Vagina (tissue), 2 donors: ENCODE measurements at places on chromosomes 12 and 14.

DNA sequence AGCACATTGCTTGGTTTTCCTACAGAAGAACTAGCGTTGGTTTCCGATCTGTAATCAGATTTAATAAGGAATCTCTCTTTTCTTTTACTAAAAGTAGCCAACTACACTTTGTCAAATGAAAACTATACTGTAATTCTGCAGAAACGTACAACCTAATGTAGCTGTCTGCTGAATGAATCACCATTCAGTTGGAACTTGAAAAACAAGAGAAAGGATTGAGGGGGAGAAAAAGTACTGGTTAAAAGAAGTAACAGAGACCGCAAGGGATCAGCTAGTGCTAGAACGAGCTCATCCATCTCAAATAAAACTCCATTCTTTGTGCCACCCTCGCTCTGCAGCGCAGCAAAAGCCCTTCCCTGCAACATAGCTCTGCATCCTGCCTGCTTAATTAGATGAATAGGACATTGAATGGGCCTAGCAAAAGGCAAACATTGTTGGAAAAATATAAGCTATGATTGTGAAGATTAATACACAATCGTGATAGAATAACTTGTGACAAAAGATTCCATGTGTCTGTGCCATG lies 2.6 kb downstream of the GARIN2 start:
- no peak for DNase-seq

- no peak for DNase-seq
Measured at GRCh38 chr12:25249931-25250738, 594 bp downstream of the KRAS start.

- DNase-seq, result no peak
Measured at GRCh38 chr14:78566859-78567172, 396.6 kb downstream of the NRXN3 start.

GRCh38 chr14:74913393-74913910 lies 9.6 kb downstream of the RPS6KL1 start:
- no peak for DNase-seq

DNA sequence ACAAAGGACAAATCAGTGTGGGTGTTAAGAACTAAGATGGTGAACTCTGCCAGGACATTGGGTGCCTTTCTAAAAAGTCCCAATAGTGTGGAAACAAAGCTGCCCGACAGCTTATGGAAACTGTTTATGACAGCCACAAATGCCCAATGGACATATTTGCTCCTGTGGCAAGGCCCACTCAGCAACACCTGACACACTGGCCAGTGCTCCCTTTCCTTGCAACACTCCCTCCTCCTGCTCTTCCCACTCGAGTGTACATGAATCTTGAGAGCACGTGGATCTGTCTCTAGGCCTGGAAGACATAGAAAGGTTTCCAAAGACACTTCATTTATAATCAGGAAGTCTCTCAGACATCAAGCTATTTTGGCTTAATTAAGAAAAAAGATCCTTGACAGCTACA lies 14.2 kb upstream of the LRIG3 start:
- no peak for DNase-seq

- no peak for DNase-seq
Measured at GRCh38 chr14:51554339-51554920, 97.3 kb upstream of the FRMD6 start.

- no peak for DNase-seq
Measured at GRCh38 chr12:3035171-3035570, 42.0 kb upstream of the TSPAN9 start.

DNA sequence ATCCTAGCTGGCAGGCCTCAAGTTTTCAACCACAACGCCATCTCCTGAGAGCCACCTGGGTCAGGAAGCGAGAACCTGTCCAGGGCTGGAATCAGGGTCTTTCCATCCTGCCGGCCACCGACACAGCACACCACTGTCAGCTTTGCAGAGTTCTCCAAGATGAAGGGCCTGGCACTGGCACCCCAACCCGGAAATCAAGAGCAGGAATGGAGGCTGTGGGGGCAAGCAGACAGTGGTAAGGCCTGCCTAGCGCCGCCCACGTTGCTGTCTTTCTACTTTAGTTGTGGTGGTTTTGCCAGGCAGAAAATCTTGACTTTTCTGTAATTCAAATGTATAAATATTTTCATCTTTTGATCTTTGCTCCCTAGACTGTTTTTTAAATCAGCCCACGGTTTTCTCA lies 90.7 kb downstream of the ITPK1 start:
- no peak for DNase-seq

- DNase-seq, result no peak
Measured at GRCh38 chr12:82648259-82648909, 38.3 kb upstream of the TMTC2 start.

DNA sequence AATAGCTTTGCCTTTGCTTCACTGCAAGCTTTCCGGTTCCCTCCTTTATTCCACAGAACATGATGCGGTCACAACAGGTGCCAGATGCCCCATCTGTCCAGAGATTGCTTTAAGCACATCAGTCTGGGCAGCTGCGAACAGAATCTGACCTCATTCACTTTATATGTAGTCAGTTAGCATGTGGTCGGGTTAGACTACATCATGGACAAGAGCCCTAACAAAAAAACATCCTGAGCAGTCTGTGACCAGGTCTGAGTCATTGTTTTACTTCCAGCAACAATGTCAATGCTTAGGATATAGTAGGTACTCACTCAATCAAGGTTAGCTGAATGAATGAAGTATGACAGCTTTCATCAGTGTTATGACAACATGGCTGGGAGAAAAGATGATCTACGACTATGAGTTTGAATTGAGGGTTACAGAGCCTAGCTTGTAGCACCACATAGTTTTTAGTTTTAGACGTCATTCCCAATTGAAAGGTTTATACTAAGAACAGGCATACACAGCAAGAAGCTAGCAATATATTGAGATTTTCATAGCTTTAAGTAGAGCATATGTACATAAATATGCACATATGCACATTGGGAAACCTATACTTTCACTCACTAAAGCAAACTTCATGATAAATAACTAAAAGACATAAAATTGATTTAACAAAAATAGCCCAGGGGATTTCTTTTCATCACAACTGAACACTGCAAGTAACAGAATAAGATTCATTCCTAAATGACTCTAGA lies 64.2 kb upstream of the TMCC3 start:
- no peak for DNase-seq

DNA sequence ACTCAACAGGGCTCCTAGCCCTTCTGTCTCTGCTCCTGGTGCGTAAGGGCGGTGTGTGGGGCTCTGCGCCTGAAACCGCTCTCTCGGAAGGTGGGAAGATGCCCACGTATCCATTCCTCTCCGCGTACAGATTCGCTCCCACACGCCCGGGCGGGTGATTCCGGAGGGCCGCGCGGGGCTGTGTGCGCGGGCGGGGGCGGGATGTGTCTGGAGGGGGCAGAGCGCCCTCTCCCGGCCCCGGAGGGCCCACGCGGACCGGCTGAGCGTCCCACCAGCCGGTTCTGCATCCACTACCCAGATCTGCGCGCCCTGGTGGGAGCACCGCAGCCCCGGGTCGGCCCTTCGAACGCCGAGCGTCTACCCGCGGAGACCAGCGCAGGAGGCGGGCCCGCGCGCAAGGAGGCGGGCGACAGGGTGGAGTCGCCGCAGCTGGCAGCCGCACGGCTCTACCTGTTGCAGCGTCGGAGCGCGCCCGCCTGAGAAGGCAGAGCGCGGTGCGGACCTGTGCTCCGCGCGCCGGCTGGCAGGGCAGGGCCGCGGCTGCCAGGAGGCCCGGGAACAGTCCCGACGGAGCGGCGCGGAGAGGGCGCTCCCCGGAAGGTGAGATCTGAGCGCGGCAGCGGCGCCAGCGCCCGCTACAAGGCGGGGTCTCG lies 1.4 kb upstream of the KCNK13 start:
- DNase-seq, result no peak

- no peak for DNase-seq
Measured at GRCh38 chr14:105247715-105248367, 492 bp upstream of the BTBD6 start.

GRCh38 chr12:46446645-46447044 lies 74.1 kb upstream of the SLC38A2 start:
- no peak for DNase-seq

GRCh38 chr12:60501124-60501729 lies 905.4 kb downstream of the SLC16A7 start:
- DNase-seq, result no peak

GRCh38 chr12:70557583-70558191 lies 79.5 kb downstream of the PTPRB start:
- DNase-seq, result no peak

DNA sequence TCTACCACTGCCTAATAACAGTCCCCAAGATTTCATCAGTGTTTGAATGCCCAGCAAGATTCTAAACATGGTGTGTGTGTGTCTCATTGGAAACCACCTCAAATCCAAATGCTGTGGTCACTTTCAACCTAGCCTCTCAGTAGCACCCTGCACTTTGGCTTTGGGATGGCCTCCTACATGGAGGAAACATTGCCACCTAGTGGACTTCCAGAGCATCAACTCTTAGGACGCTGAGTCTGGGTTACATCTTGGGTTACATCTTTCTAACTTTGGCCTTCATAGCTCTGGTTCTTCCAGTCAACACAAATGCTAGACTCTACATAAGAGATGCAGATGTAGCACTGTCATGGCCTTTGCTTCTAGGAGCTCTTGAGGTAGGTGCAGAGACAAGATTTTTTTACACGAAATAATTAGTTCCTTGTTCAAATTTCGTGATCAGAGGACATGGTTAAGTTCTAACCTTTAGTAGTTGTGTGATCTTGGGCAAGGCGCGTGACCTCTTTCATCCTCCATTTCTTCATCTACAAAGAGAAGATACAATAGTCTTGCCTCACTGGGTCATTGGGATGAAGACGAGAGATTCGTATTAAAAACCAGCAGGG lies 113.5 kb upstream of the VASH1 start:
- DNase-seq, result no peak

- DNase-seq, result no peak
Measured at GRCh38 chr12:110245369-110245772, 35.7 kb upstream of the ATP2A2 start.

DNA sequence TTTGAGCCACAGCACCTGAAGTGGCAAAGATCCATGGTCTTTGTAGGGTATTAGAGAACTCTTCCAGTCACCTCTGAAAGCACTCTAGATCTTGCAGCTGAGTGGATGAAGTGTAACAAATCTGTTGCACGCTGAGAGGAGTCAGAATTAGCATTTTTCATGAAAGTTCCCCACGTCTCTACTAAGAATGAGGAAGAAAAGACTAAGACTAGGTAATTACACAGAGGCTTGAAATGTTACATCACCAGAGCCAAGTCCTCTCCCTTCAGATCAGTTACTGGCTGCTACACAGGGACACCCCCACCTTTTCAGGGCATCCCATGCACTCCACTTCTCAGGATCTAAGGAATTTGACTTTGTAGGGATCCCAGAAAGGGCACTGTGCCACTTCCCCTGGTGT lies 98.6 kb upstream of the FKBP4 start:
- no peak for DNase-seq

DNA sequence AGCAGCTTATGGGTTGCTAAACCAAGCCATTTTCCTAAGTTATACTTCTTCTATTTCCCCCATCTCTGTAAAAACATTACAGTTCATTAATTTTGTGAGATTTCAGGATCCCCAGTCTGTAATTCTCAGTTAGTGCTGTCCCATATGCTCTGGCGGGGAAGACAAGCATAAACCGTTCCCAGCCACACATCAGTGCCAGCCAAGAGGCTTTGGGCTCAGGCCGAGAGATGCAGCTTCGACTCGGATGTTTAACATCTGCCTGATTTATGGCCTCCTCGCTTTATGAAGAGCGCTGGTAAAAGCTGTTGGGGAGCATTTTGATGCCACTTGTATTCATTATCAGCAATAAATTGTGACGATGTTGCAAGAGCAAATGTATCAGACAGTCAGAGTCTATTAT lies 349.1 kb upstream of the CCDC196 start:
- no peak for DNase-seq

DNA sequence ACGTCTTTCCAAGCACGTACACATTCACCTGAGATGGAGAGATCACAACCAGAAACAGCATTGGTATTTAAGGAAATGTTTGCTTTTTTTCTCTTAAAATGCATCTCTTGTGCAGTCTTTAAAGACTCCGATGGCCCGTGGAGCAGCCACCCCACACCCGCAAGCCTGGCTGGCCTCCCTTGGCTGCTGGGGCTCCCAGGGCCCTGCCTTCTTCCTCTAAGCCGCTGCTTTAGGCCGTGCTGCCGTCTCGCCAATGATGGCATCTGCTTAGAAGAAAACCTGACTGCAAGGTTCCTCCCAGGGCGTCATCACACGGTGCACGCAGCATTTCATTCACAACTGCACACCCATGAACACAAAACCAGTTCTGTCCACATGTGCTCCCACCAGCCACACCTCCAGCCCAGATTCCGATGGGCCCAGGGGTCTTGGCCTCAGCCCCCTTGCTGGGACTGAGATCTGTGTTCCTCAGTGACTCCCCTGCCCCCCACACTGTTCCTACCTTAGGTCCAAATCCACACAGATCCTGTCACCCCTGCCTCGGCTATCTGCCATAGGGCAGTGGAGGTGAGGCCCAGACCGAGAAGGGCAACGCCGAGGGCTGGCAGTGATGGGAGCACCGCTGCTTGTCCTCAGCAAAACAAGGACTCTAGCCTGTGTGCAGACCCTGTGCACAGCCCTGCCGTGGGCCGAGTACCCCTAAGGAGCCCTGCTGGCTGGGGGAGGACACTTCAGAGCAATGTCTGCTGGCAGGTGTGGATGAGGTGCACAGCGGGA lies 4.4 kb downstream of the BTBD6 start:
- no peak for DNase-seq

DNA sequence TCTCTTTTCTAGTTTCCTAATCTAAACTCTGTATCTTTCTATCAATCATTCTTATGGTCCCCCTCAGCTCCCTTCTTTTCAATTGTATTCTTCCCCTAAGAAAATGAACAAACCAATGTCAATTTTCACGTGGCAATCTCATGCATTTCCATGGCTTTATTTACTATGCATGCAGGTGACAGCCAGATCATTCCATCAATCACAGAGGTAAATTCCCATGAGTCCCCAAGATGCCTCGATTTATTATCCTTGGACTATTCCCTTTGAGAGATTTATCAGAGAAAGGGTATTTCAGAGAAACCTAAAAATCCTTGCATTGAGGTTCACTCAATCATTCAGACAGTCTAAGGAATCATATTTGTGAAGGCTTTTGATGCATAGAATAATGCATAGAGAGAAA lies 301.2 kb downstream of the DIO2 start:
- no peak for DNase-seq

DNA sequence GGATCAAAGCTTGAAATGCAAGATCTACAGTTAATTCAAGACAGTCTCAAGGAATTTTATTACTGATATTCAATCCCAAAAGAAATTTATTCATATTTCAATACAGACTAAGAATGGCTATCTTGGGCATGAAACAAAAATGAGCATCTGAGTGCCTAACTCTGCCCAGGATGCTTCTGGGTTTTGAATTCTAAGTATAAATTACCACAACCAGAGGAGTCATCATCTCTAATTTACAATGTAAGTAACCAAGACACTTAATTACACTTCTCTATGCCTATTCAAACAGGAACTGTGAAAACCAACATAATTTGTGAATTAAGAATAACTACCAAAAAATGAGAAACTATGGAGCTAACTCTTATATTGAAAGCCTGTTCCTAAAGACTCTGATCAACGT lies 14.1 kb downstream of the OSBPL8 start:
- no peak for DNase-seq

DNA sequence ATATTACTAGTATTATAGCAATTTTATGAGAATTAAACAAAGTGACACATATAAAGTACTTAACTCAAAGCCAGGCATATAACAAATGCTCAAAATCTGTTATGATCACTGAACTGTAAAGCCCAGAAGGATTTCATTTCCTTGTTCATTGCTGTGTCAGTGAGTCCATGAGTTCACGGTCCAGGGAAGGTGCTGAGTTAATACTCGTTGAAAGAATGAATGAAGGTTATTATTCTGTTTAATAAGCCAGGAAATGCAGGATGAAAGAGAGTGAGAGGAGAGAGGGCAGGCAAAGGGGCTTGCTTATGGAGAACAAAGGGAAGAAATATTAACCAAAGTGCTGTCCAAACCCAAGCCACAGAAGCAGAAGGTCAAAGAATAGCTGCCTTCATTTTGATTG lies 40.2 kb upstream of the NT5DC3 start:
- DNase-seq, result no peak
